ENCODE measurements at places on chromosomes 3 and 15.
A peak's percentile ranks its signal among the peaks of the same experiment; 100 is the strongest.

- no peak for DNase-seq
Observed at GRCh38 chr3:181824961-181825360, 113.2 kb downstream of the SOX2 start.

GRCh38 chr3:189340680-189341460, 169.1 kb downstream of the TPRG1 start:
- no peak for DNase-seq

DNA sequence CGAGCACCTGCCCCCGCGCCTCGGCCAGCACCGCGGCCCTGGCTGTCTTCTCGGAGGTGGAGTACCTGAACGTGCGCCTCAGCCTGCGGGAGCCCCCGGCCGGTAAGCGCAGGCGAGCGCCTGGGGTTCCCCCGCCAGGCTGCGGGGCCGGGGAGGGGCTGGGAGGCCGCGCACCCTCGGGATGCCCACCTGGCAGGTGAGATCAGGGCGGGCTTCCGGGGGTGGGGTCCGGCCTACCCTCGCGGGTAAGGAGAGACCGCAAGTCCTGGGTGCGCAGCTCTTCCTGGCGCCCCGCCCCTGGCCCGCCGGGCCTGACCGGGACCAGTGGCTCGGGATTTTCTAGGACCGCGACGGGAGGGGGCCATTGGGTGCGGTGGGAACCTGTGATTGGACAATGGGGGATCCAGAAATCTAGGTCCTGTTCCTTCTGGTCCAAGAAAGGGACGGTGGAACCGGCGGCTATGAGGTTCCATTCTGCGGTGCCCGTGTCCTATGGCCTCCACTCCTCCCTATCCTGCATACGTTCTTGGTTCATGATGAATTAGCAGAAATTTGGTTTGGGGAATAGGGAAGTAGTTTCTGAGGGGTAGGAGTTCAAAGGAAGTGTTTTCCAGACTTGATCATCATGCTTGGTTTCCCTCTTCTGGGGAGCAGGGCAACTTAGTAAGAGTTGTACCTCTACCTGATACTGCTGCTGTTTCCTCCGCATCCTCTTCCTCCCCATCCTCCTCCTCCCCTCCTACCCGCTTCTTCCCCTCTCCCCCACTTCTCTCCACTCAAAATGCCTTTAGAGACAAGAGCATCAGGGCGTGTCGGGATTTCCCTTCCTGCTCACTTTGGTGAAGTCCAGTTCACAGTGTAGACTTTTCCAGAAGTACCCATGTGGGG, 808 bp downstream of the ARRDC4 start:
- peak; percentile 13 for DNase-seq

GRCh38 chr15:91632176-91632575, 221.3 kb upstream of the SLCO3A1 start:
- DNase-seq = no peak

- DNase-seq = no peak
Observed at GRCh38 chr3:21449738-21450137, 301.3 kb downstream of the ZNF385D start.

GRCh38 chr15:59443341-59444072, 5.5 kb downstream of the FAM81A start:
- no peak for DNase-seq

DNA sequence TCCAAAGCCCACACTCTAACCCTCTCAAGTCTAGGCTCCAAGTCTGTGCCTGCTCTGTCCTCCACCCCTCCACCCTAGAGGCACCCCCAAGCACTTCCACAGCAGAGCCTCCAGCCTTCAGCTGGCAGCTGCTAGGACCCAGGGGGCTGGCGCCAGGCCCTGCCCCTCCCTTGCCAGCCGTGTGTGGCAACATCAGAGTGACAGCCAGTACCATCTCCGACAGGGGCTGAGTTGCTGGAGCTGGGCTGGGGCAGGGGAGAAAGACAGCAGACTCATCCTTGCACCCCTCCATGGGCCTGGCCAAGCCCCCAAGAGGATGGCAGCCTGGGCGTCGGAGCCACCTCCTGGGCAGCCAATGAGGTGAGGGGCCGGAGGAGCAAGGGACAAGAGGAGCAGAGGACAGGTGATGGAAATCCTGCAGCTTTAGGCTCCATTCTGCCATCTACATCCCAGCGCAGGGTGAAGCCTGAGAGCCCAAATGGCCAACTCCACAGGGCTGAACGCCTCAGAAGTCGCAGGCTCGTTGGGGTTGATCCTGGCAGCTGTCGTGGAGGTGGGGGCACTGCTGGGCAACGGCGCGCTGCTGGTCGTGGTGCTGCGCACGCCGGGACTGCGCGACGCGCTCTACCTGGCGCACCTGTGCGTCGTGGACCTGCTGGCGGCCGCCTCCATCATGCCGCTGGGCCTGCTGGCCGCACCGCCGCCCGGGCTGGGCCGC, at the start of gene GPR62:
Gene GPR62 (plus strand): TSS at position 207 of the 718 bp plus-strand sequence. CDS start 272 bp downstream, at position 479.
- DNase-seq = peak; percentile 85

DNA sequence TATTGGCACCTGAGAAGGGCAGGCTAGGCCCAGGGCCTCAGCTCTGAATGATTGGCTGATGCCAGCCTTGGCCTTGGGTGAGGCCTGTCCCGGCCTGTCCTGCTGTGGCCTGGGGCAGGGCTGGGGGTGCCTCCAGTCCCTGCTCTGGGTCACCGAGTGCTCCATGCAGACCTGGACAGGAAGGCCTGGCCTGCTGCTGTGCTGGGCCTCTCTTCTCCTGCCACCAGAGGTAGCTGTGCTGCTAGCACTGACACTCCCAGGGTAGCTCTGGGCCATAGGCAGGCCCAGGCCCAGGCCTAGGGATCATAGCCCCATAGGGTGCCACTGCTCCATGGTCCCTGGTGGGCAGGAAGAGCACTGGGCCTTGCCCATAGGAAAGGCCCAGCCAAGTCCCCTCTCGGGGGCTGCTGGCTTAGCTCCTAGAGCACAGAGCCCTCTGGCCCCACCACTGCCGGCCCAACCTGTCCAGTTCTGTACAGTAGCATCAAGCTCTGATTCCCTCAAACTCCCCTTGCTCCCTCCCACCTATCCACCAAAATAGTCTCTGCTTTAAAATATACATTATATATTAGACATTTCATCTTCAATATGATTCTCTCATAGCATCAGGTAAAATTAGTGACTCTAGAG, 18.2 kb downstream of the ABTB1 start:
- DNase-seq = no peak

GRCh38 chr3:129461022-129461421, 21.0 kb downstream of the IFT122 start:
- DNase-seq = no peak

- DNase-seq = no peak
Observed at GRCh38 chr3:141797819-141798447, 34.7 kb downstream of the GRK7 start.

GRCh38 chr15:58701376-58701775, 48.1 kb downstream of the ADAM10 start:
- DNase-seq = no peak

DNA sequence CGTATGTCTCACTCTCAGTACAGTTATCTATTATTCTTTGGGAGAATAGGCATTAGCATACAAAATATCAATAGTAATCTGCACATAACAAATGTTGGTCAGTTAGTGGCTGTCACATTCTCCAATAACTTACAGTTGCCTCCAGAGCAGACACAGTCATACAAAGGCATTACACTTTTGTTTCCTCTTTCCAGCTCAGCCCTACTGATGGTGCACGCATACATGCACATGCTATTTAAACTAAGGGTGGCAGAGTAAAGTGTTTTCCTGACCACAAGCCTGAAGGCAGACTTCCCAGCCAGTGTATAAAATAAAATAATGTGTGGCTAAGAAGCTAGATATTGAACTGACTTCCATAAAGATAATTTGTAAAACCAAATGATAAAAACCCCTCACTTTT, 47.6 kb downstream of the PHLDB2 start:
- DNase-seq = no peak

- no peak for DNase-seq
Observed at GRCh38 chr15:81992523-81992922, 53.3 kb downstream of the MEX3B start.

DNA sequence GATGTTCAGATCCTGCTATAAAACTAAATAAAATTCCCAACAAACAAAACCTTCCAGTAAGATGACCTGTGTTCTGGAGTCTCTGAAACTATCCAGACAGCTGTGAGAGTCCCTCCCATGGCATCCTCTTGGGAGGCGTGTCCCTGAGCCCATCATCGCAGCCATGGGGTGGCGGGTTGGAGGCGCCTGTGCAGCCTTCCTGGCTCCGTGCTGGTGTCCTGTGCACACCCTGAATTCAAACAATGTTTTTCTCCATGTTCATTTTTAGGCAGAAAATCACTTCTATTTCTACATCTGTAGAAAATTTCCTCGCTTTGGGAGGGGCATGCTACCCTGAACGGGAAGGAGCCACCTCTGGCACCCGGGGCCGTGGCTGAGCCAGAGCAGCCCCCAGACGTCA, 19.4 kb upstream of the OCA2 start:
- DNase-seq = no peak

DNA sequence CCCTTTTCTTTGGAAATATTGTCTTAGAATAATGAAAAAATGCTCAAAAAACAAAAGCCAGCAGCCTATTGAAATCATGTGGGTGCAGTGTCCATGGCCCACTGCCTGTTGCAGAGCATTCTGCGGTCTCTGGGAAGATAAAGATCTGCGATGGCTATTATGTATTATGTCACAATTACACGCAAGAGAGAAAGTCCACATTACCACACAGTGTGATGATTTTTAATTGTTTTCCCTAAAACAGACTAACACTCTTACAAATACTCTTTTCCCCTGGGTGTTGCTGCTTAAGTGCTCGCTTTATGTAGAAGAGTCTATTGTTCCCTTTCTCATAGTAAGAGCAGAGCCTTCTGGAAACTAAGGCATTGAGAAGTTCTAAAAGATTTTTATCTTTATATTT, 32.2 kb downstream of the SSR3 start:
- no peak for DNase-seq

GRCh38 chr3:19775765-19776164, 158.3 kb downstream of the EFHB start:
- no peak for DNase-seq

- no peak for DNase-seq
Observed at GRCh38 chr3:70729845-70730244, 417.4 kb upstream of the MDFIC2 start.

Measured in midbrain (tissue), 1 donor.